ENCODE measurements at places on chromosomes 4 and X.

- no peak for DNase-seq
These were observed 28.8 kb downstream of the NKX6-1 start for GRCh38 chr4:84470204-84470785.

DNA sequence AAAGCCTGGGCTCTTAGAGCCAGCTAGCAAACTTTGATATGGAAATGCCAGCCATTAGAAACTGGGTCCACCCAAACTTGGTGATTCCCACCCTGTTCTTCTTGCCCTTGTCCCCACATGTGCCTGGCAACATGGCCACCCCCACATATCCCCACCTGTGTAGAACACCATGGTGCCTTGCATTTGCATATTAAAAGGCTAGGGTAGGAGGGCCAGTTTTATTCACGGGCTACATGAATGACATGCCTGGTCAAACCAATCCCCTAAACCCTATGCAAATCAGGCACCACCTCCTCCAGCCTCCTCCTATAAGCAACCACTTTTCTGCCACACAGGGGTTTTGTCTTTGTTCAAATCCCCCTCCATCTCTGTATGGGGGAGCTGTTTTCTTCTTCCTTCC lies 104.9 kb downstream of the CLNK start:
- no peak for DNase-seq

GRCh38 chr4:124337874-124338273 lies 374.7 kb downstream of the ANKRD50 start:
- DNase-seq, result no peak

DNA sequence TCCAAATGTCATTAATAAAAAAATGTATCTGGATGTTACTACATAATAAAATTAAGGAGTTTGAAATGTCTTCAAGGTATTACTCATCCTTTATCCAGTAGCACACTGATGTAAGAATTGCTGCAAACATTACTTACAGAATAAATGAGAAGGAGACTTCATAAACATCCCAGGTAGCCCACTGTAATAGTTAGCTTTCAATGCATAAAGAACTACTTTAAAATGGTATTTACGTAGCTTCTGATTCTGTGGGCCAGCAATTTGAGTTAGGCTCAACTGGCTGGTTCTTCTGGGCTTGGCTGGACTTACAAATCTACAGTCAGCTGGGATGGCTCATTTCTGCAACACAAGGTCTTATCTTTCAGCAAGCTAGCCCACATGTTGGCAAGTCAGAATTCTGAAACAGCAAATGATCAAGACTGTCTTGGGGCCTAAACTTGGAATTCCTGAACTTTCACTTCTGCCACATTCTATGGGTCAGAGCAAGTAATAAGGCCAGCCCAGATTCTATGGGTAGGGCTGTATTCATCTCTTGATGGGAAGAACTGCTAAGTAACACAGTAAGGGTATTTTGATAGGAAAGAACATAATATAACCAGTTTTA lies 522.5 kb downstream of the IQCM start:
- no peak for DNase-seq

- no peak for DNase-seq
These were observed 33.4 kb downstream of the GATB start for GRCh38 chr4:151727365-151727764.

GRCh38 chrX:40063555-40063954 lies 34.2 kb downstream of the BCOR start:
- DNase-seq, result no peak

DNA sequence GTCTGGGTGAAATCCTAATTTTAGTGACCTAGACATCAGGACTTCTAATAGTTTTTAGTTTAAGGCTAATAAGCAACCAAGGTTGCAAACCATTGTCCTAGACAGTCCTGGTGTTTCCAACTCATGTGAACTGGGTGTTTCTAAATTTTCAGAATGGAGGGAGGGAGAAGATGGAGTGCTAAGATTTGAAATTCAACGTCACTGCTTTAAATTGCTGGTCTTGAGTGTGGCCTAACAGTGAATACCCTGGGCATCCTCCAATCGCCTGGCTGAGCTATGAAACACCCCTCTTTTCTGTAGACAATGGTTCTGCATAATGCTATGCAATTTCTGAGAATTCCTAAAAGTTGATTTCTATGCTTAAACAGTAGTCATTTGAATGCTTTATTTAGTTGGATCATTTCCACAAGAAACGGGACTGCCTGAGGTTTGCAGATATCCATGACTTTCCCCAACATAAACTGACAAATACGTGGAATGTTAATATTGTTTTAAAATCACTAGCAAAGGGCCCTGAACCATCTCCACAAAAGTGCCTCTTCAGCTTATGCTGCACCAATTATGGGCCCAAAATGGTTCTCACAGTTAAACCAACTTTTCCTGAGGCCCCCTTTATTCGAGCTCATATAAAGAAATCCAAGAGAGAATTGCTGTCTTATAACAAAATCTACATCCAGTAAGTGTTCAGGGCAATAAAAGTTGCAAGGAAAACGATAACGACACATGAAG lies 1.1 kb downstream of the FBXL5 start:
- DNase-seq, result peak; percentile 36

DNA sequence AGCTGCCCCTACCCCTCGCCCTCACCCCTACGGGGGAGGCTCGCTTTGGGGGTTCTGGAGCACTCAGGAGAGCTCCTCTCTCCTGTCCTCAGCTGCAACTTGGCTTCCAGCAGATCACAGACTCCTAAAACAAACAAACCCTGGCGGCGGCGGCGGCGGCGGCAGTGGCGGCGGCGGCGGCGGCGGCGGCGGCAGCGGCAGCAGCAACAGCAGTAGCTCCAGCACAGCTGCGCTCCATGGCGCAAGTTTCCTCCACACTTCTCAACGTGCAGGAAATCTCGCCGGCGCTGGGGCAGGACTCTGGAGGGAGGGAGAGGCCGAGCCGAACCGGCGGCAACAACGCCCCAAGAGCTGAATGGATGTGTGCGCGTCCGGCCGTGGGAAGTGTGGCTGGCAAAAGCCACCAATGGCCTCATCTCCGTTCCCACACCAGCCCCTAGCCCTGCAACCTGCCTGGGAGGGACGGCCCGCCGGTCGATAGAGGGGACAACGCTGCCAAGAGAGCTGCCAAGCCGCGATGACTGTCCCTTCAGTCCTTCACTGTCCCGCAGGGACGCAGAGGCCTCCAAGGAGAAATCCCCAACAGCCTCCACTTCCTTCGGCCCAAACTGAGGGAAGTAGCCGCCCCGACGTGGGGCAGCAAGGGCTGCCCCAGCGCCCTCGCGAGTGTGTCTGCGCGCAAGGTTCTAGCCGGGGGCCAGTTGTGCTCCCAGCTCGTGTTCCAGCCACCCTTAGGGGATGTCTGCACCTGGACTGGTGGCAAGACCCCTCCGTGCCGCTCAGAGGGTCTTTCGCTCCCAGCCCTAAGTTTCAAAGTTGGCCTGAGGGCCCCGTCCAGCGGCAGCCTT lies 775 bp downstream of the SHROOM4 start:
- DNase-seq, result peak; percentile 54

DNA sequence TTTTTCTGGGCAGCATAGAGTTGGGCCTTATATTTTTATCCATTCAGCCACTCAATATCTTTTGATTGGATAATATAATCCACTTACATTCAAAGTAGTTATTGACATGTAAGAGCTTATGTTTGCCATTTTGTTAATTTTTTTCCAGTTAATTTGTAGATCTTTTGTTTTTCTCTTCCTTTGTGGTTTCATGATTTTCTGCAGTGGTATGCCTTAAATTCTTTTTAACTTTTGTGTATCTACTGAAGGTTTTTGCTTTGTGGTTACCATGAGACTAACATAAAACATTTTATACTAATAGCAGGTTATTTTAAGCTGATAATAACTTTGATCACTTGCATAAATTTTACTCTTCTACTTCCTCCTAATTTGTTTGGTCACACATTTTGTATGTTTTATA lies 140.8 kb upstream of the GATB start:
- DNase-seq, result no peak

- DNase-seq, result no peak
These were observed 46.9 kb upstream of the YTHDC1 start for GRCh38 chr4:68396756-68397155.

DNA sequence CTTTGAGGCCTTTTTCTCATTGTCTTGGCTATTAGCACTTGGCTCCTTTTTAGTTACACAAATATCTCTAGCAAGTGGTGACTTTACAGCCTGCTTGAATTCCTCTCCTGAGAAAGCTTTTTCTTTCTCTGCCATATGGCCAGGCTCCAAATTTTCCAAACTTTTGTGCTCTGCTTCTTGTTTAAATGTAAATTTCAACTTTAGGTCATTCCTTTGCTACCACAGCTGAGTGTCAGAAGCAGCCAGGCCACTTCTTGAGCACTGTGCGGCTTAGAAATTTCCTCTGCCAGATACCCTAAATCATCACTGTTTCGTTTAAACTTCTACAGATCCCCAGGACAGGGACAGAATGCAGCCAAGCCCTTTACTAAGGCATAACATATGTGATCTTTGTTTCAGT lies 222.4 kb downstream of the FBXO8 start:
- DNase-seq, result peak; percentile 28

- DNase-seq, result no peak
These were observed 22.0 kb downstream of the CTSO start for GRCh38 chr4:155931634-155932033.

DNA sequence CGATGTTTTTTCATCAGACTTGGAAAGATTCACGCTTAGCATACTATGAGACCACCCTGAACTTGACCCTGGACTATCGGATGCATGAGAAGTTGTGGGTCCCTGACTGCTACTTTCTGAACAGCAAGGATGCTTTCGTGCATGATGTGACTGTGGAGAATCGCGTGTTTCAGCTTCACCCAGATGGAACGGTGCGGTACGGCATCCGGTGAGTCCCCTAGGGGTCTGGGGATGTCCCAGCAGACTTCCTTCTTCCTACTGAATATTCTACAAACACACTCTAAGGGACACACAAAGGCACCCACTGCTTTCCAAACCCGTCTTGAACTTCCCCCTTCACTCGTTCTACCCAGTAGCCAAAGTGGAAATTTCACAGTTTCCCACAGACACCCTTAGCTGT lies 9.3 kb downstream of the GABRQ start:
- DNase-seq, result no peak

DNA sequence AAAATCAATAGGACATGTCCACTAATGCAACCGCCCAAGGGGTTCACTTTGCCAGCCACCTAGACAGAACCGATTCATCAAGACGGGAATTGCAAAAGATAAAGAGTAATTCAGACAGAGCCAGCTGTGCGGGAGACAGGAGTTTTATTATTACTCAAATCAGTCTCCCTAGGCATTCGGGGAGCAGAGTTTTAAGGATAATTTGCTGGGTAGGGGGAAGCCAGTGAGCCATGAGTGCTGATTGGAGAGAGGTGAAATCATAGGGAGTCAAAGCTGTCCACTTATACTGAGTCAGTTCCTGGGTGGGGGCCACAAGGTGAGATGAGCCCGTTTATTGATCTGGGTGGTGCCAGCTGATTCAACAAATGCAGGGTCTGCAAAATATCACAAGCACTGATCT lies 8.5 kb downstream of the TMEM184C start:
- no peak for DNase-seq

- no peak for DNase-seq
These were observed 139.0 kb upstream of the JADE1 start for GRCh38 chr4:128670513-128670912.

DNA sequence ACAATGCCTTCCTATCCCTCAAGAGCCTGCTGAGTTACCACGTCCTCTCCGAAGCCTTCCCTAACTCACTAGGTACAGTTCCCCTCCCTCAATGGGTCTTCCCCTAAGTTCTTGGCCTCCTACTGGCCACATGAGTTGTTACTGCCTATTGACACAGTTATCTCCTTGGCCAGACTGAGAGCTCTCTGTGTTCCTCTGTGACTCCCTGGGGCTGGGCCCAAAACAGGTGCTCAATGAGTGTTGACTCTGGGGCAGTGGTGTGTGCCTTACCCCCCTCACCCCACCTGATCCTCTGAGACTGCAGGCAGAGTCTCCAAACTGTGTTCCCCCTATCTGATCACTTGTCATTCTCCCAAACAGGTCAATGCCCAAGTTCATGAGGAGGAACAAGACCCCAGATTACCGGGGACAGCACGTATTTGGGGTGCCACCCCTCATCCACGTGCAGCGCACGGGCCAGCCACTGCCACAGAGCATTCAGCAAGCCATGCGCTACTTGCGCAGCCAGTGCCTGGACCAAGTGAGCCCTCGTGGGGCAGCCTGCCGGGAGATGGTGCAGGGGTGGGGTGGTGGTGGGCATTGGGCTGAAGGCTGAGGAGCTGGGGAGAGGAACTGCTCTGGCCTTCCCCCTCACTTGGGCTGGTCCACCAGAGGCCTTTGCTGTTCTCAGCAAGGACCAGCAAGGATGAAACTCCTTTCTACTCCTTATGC lies 72.6 kb downstream of the STARD8 start:
- DNase-seq, result no peak

GRCh38 chr4:171157462-171158082 lies 655.6 kb upstream of the GALNTL6 start:
- no peak for DNase-seq

- DNase-seq, result no peak
These were observed 55.3 kb downstream of the SH2D1A start for GRCh38 chrX:124401696-124402095.

GRCh38 chr4:88628746-88629145 lies 36.5 kb downstream of the HERC3 start:
- DNase-seq, result no peak

DNA sequence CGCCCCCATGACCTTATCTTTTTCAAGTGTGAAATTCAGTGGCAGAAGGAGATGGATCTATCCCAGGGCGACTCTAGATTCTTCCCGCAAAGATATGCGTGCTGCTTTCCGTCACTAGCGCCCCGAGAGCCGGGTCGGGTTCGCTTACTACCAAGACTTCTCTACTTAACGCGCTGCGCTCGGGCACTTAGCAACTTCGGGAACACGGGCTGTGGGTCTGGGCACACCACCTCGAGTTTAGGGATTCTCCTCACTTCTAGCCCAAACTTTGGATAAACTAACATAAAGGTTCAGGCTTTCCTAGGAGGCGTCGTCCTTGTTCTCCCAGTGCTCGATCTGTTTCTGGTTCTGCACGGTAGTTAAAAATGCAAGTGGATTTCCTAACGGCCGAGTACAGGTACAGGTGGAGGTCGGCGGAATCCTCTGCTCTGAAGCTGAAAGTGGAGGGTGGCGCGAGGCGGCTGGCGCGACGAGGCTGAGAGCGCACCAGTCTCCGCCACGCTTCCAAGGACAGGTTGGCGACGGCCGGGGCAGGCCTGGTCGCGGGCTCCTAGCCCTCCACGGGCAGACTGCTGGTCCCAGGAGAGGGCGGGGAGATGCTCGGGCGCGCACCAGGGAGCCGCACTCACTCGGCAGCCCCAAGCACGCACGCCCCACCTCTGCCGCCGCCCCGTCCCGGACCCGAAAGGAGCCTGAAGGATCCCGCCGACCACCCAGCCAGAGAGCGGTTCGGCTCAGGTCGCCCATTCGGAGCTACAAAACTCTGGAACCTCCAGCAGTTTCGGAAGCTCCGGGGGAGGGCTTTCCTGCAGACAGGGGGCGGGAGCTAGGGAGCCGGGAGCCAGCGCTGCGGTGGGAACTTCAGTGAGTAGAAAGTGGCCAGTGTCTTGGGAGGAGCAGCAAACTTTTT lies 100.8 kb upstream of the TENM3 start:
- DNase-seq, result peak; percentile 80

GRCh38 chrX:17737710-17737985 lies 355 bp downstream of the SCML1 start:
- DNase-seq, result peak; percentile 51

DNA sequence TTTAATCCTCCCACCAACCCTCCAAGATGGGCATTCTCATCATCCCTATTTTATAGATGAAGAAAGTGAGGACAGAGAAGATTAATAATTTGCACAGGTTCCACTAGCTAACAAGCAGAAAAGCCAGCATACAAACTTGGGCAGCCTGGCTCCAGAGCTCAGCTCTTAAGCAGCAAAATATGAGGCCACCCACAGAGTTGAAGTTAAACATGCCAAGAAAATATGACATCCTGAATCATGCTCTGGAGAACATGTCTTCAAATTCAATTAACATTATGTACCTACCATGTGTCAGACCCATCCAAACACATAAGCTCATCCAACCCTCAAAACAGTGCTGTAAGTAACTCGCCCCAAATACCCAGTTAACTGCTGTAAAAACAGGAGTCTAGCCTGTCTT lies 33.9 kb downstream of the USP46 start:
- DNase-seq, result no peak

Measured in left hindlimb (tissue), 1 donor.